ENCODE measurements at places on chromosomes 11 and 22.

- DNase-seq: no peak
Observed at GRCh38 chr11:134714021-134714656, 302.1 kb upstream of the B3GAT1 start.

DNA sequence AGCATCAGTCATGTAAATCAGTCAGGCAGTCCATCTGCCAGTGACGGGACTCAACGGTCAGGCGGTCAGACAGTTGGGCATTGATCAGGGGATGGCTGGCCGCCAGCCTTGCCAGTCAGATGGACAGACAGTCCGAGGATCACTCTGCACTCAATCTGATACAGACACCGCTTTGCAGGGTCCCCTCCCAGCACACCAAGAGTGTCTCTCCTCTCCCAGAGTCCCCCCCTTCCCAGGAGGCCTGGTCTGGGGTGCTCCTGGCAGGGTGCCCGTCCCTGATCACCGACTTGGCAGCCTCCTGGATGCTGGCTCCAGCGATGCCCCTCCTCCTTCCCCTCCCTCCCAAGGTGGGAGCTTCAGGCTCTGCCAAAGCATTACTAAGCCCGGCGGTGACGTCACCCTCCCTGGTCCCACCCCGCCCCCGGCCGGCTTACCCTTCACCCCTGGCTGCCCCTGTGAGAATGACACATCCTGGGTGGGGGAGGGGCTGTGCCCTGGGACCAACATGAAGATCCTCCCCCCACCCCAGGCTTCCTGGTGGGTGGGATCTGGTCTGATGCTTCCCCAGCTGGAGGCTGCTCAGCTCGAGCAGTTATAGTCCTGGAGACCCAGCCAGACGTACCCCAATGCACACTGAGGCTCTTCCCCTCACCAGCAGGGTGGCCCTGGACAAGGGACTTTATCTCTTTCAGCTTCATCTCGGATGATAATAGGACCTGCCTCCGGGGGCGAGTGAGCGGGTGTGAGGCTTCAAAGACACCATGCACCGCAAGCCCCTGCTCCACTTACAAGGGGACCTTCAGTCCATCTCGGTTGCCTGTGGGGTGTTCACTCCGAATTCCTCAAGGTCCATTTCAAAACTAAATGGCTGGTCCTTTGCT lies 69.2 kb downstream of the CD82 start:
- no peak for DNase-seq

DNA sequence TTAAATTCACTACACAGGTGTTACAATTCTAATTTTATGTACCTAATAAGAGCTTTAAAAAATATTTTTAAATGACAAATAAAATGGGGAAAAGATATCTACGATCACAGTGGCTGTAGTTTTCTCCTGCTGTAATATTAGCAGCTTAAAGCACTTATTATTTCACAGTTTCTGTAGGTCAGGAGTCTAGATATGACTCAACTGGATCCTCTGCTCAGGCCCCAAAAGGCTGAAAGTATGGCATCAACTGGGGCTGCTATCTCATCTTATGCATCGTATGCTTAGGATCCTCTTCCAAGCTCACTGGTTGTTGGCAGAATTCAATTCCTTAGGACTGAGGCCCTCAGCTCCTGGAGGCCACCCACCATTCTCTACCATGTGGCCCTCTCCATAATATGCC lies 12.8 kb downstream of the FBXO3 start:
- no peak for DNase-seq

DNA sequence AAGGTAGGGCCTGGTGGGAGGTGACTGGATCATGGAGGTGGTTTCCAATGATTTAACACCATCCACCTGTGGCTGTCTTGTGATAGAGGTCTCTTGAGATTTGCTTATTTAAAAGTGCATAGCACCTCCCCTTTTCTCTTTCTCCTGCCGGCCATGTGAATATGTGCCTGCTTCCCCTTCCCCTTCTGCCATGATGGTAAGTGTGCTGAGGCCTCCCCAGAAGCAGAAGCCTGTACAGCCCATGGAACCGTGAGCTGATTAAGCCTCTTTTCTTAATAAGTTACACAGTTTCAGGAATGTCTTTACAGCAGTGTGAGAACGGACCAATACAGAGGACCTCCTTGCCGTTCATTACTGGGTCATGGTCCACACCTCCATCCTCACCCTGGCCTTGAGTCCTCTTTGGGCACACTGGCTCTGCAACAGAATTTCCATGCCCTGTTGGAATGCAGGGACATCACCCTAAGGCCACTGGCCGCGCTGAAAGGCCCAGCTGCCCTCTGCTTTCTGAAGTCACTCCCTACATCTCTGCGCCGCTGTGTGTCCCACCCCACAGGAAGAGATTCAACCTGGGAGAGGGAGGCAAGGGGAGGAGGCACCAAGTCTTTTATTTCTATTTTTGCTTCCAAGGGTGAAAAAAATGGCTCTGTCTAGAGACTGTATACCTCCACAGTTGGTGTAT lies 49.0 kb upstream of the DKK3 start:
- DNase-seq: no peak

GRCh38 chr11:87150936-87151335 lies 113.2 kb downstream of the TMEM135 start:
- no peak for DNase-seq
